ENCODE measurements at places on chromosomes 2 and 18.

DNA sequence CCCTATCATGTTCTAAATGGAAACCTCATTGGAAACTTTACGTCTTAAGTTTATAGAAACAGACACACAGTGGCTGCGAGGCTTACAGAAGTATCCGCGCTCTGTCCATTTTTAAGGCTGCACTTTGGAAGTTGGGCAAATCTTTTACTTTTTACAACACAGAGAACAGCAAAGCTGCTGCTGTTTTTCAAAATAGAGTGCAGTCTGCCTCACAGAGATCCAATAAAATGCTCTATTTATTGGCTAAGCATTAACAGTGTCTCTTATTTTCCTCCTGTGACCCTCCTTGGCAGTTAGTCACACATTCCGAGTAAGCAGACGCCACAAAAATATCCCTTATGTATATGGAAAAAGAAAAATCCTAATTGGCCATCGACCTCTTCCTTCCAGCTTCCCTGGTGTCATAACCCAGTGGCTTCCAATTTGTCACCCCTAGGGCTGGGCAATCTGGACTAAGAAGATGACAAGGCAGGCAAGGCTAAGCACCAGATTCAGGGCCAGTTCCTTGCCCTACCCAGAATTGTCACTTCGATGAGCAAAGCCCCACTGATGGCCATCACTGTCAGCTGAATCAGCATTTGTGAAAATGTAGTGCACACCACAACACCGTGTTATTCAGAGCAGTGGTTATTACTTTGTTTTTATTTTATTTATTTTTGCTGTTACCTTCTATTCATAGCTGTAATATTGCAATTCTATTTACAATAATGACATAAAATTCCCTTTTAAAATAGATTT, 47.7 kb upstream of the MEIS1 start:
- no peak for DNase-seq

- no peak for DNase-seq
Measured at GRCh38 chr18:39350945-39351344, 1785.3 kb upstream of the CELF4 start.

DNA sequence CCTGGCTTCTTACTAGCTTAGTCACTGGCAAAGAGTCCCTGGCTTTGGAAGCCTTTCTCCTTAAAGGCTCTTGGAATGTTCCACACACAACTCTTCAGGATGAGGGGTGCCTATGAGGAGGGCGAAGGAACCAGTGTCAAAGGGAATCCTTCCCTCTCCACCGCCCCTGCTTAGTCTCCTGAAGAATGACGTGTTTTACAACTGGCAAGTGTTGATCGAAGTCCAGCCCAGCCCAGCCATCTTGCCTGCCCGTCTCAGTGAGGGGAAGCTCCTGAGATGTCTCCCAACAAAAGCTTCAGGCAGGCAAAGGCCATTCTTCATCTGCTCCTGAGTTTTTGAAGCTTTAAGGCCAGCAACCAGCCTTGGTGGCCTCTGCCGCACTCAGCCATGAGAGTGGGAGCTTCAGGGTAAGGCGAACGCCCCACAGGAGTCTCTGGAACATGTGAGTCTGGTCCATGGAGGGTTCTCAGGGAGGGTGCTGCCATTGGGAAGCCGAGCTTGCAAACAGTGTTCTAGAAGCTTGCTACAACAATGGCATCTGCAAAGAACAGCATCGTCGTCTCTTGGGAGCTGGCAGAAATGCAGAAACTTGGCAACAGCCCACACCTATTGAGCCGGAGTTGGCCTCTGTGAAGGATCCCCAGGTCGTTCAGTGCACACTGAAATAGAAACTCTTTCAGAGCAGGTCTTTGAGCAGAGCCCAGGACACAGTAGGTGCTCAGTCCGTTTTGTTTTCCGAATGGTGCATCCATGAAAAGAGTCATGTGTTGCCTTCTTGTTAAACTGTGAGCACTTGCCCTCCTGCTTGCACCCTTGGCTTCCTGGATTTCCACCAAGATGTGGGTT, 220.7 kb downstream of the SEPTIN10 start:
- DNase-seq = no peak

DNA sequence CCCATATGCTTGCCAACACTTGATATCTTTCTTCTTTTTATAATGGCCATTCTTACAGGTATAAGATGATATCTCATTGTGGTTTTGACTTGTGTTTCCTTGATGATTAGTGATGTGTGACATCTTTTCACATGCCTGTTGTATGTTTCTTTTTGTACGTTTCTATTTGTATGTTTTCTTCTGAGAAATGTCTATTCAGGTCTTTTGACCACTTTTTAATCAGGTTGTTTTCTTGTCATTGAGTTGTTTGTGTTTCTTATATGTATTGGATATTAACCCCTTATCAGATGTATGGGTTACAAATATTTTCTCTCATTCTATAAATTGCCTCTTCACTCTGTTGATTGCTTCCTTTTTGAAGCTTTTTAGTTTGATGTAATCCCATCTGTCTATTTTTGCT, 42.4 kb downstream of the ABCB11 start:
- DNase-seq = no peak

DNA sequence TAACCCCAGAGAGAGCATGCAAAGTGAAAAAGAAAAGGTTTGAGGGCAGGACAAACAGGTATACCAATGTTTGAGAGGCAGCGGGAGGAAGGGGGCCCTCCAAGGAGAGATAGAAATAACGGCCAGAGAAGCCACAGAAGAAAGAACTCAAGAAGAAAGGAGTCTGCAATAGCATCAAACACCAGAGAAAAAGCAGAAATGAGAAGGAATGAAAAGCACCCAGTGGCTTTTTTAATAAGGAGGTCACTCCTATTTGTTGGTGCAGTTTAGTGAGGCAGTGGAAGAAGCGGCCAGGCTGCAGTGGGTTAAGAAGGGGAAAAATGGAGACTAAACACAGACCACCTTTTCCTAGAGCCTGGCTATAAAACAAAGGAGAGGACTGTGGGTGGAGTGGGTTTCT, 177.2 kb downstream of the THADA start:
- DNase-seq = no peak

GRCh38 chr2:9152975-9153642, 53.5 kb upstream of the ASAP2 start:
- DNase-seq = peak; percentile 66

GRCh38 chr2:132038179-132038882, 123.4 kb downstream of the ANKRD30BL start:
- peak; percentile 73 for DNase-seq

GRCh38 chr2:233135421-233135820, 75.3 kb downstream of the INPP5D start:
- no peak for DNase-seq

GRCh38 chr2:186486651-186487647, 889 bp downstream of the ZC3H15 start:
- no peak for DNase-seq

DNA sequence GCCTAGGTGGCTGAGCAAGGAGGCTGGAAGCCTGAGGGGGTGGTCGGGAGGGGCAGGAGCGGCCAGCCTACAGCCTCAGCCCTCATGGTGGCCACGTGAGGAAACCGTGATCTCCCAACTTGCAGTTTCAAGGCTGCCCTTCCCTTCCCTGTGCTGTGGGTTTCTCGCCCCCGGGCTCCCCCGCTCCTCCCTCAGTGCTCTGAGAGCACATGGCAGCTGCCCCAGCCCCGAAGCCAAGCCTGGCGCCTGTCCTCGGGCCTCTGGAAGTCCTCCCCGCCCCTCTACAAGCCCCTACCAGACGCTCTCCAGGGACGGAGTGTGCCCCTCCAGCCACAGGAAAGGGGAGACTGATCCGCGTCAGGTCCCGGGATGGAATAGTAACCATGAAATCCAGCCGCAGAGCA, 586 bp upstream of the ANKRD23 start:
- DNase-seq = no peak

- no peak for DNase-seq
Measured at GRCh38 chr2:15226661-15227060, 334.5 kb downstream of the NBAS start.

GRCh38 chr2:217065012-217065290, 205.1 kb upstream of the TNP1 start:
- no peak for DNase-seq

DNA sequence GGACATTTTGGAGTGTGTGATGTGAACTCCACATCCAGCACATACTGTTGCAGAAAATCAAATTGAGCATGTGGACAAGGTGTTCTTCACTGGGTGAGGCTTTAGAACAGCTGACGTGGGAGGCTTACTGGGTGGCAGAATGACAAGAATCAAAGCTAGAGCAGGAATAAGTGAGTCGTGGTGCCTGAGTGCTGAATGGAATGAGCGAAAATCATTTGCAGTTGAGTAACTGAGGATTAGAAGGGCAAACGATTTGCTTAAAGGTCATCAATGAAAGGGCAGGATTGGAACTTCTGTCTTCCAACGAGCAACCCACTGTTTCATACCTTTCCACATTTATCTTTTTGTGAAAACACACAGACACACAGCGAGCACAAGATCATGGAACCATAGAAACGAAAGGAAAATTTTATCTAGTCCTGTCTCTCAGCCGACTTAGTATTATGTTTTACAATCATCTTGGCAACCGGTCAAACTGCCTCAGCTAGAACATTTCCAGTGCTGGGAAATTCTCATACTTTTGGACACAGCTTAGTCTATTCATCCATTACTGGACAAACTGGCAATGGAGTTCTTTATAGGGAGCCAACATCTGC, 7.2 kb upstream of the DAW1 start:
- DNase-seq = no peak

DNA sequence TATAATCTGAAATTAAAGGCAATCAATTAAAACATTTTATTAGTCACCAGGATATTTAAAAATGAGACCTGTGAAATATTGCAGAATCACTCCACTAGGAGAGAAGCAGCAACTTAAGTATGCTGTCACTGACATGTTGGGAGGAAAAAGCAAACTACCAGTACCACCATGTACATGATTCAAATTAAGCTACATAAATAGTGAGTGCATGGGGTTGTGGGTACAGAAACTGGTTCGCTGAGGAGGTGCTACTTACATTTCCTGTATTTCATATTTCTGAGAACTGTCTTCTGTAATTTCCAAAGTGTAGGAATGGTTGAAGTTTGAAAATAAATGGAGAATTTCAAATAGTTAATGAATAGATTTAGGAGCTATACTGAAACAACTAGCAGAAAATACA, 7.9 kb upstream of the NR4A2 start:
- no peak for DNase-seq

DNA sequence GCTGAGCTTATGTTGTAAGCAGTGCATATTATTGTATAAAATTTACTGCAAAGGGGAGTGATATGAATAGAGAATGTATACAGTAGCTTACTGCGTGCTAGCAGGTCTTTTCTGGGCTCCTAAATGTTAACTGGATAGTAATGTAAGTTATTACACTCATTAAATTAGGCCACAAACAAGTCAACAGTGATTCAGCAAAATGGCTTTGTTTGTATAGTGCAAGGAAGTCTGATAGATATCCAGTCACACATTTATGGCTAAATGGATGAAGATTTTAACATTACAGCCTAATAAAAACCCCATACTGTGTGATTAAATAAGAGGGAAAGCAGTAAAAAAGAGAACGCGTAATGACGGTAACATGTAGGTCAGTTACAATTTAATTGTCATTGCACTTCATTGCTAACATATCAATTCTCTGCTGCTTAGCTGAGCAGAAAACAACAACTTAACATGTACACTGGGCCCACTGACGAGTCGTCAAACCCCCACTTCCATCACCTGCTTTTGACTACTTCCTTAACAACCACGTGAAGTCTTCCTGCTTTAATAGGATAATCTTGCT, 665.0 kb upstream of the FANCL start:
- DNase-seq = peak; percentile 41

GRCh38 chr2:38643021-38643671, 22.8 kb upstream of the GALM start:
- no peak for DNase-seq

GRCh38 chr2:116810071-116810470, 1004.4 kb upstream of the DDX18 start:
- DNase-seq = no peak

DNA sequence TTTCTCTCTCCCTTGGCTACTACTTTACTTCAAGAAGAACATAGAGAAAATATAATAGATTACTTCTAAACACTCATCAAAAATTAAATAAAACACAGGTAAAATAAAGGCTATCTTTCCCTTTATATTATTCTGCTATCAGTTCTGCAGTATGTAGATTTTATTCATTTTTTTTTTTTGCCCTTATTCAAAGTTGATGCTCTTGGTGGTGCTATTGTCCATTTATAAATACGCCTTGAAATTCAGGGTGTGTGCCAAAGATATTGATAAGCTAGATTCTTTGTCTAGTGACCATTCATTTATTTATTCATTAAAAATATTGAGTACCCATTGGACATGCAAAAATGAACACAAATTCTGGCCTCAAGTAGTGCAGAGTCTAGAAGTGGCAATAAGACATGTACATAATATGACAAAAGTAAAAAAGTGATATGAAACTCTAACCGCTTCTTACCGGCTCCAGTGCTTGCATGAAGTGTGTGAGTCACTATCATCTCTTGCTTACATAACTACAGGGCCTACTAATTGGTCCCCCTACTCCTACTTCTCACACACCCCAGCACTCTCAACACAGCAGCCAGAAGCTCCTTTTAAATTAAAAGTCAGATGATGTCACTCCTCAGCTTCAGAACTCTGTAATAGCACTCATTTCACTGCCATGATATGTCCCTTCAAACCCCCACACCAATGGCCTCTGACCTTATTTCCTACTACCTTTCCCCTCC, 208.3 kb upstream of the FANCL start:
- DNase-seq = no peak

DNA sequence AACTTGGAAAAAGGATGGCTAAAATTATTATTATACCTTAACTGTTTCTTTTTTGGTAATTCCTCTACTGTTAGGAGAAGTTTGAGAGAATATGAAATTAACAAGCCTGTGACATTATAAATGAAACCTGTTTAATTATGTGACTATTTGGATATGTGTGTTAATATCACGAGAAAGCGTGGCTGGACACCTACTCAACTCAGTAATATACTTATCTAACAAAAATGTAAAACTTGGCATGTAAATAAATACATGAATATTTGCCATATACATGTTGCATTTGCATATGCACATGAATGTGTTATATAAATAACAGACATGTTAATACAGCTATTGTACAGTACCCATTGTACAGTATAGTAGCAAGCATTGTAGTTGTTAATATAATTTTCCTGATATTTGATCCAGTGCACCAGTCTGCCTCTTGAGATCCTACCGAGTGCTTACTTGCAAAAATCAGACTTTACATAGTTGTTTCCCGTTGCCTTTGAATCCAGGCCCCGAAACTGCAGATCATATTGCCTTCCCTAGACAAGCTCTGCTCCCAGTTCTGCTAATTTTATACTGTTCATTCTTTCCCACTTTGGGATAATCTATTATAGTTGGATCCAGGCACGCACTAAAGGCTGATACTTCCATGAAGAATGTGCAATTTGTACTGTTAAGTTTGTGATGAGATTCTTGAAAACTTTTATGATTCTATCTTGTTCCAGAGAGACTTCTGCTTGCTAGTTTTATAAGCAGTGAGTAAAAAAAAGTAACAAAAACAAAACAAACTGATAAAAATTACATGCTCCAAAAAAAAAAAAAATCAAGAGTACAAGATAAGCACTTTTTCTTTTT, 395.6 kb downstream of the ARHGAP15 start:
- DNase-seq = no peak

Data from NCI-H1417 (cell line).